ENCODE measurements at places on chromosomes 4 and X.

DNA sequence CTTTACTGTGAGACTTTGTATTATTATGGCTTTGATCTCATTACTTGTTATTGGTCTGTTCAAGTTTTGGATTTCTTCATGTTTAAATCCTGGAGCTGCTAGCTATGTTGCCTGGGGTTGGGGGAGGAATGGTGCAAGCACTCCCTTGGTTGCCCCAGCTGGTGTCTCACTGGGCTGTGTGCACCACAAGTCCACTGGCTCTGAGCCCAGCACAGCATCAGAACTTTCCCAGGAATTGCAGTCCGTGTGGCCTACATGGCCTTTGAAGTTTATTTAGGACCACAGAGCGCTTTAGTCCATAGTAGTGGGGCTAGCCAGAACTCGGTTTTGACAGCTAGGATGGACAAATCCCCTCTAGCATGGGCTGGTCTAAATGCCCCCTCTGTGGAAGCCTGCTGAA lies 278.8 kb upstream of the RPS6KA3 start:
- DNase-seq = no peak
- peaks cover 3% of the 10 kb centered on the region for H3K36me3 ChIP-seq
- no peaks in the 10 kb centered on the region for H3K27me3 ChIP-seq
- H3K4me1 ChIP-seq = no peaks in the 10 kb centered on the region
- H3K4me3 ChIP-seq = no peak overlapping the region

DNA sequence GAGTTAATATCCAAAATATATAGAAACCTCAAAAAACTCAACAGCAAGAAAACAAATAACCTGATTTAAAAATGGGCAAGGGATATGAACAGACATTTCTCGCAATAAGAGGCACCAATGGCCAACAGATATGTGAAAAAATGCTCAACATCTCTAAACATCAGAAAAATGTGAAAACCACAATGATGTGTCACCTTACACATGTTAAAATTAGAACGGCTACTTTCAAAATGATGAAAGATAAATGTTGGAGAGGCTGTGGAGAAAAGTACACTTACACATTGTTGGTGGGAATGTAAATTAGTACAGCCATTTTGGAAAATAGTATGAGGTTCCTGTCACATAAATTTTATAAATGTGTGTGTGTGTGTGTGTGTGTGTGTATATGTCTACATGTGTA lies 731.3 kb downstream of the DMD start:
- no peak overlapping the region for H3K4me3 ChIP-seq
- no peaks in the 10 kb centered on the region for H3K36me3 ChIP-seq
- no peak overlapping the region for H3K27ac ChIP-seq
- H3K4me1 ChIP-seq = peaks cover 2% of the 10 kb centered on the region
- H3K27me3 ChIP-seq = no peaks in the 10 kb centered on the region

- H3K27ac ChIP-seq = no peak overlapping the region
- H3K4me3 ChIP-seq = no peak overlapping the region
- H3K27me3 ChIP-seq = no peaks in the 10 kb centered on the region
- DNase-seq = no peak
- no peaks in the 10 kb centered on the region for H3K36me3 ChIP-seq
- no peaks in the 10 kb centered on the region for H3K4me1 ChIP-seq
These were observed 289.8 kb downstream of the ARHGAP10 start for GRCh38 chr4:148021686-148022085.

- H3K27me3 ChIP-seq = peaks cover 3% of the 10 kb centered on the region
- no peak overlapping the region for H3K4me3 ChIP-seq
- H3K27ac ChIP-seq = no peak overlapping the region
- no peaks in the 10 kb centered on the region for H3K36me3 ChIP-seq
These were observed 61.1 kb downstream of the ABCG2 start for GRCh38 chr4:88097301-88097700.

GRCh38 chr4:113943863-113944262 lies 35.6 kb downstream of the ARSJ start:
- no peak for DNase-seq
- no peaks in the 10 kb centered on the region for H3K36me3 ChIP-seq
- no peak overlapping the region for H3K4me3 ChIP-seq
- no peak overlapping the region for H3K27ac ChIP-seq
- H3K4me1 ChIP-seq = no peaks in the 10 kb centered on the region

- peaks cover 3% of the 10 kb centered on the region for H3K4me1 ChIP-seq
- no peak for DNase-seq
- H3K27ac ChIP-seq = no peak overlapping the region
- no peak overlapping the region for H3K4me3 ChIP-seq
- H3K36me3 ChIP-seq = no peaks in the 10 kb centered on the region
These were observed 96.8 kb upstream of the CXXC4 start for GRCh38 chr4:104591510-104591911.

DNA sequence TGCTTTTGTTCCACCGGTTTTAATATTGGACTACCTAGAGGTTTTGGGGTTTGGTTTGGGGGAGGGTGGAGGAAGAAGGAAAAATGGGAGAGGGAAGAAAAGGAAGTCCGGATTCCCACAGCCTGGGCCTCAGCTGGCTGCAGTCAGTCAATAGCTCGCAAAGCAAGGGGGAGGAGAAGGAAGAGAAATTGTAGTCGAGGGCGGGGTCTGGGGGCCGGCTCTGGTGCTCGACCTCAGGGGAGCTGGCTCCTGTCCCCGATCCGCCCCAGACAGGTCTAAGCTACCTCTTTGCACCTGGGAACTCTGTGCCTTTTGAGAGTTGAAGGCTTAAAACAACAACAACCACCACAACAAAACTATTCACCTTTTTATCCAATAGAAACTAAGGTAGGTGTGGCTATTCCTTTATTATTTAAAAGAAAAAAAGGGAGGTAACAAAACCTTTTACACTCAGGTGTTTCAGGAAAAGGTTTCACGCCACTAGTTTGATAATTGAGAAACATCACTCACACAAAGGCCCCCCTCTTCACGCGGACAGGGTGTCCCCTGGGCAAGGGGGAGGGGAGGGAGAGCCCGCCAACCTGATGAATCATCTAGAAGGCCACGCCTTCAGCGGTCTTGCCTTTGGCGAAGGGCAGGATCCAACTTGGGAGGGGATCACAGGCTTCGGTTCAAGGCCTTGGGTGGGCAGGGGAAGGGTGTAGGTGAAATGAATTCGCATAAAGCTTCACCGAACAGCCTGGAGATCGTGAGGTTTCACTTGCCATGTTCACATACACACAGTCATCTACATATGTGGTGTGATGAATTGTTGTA lies 1.6 kb upstream of the LNX1 start:
- H3K27me3 ChIP-seq = peaks cover 20% of the 10 kb centered on the region
- H3K27ac ChIP-seq = no peak overlapping the region
- no peaks in the 10 kb centered on the region for H3K36me3 ChIP-seq

- H3K4me1 ChIP-seq = no peaks in the 10 kb centered on the region
- peaks cover 14% of the 10 kb centered on the region for H3K36me3 ChIP-seq
- H3K4me3 ChIP-seq = no peak overlapping the region
- H3K27me3 ChIP-seq = no peaks in the 10 kb centered on the region
- no peak overlapping the region for H3K27ac ChIP-seq
These were observed 50.7 kb downstream of the SNX12 start for GRCh38 chrX:71017396-71017939.

- H3K4me1 ChIP-seq = no peaks in the 10 kb centered on the region
- no peaks in the 10 kb centered on the region for H3K36me3 ChIP-seq
- no peaks in the 10 kb centered on the region for H3K27me3 ChIP-seq
- no peak for DNase-seq
- H3K27ac ChIP-seq = no peak overlapping the region
These were observed 67.6 kb downstream of the SHOX start for GRCh38 chrX:698206-698605.

- DNase-seq = no peak
- H3K4me3 ChIP-seq = no peak overlapping the region
- H3K27ac ChIP-seq = no peak overlapping the region
- no peaks in the 10 kb centered on the region for H3K27me3 ChIP-seq
- no peaks in the 10 kb centered on the region for H3K36me3 ChIP-seq
These were observed 253.4 kb downstream of the PDGFC start for GRCh38 chr4:156718226-156718625.

Data from memory B cell (primary cell).